ENCODE measurements at places on chromosomes 4 and X. TPM values are rescaled to one million over a fixed set of nuclear protein-coding genes. Genes with fewer than 3 reads are reported as not detected.

Gene XAGE2
- total RNA-seq = not detected

Gene LRIT3
- 0.26 TPM for total RNA-seq

GRCh38 chr4:2194496-2194895 lies 47.4 kb downstream of the HAUS3 start:
- ATAC-seq = no peak

- no peak for ATAC-seq
These were observed 269.6 kb downstream of the DKK2 start for GRCh38 chr4:106766519-106766918.

DNA sequence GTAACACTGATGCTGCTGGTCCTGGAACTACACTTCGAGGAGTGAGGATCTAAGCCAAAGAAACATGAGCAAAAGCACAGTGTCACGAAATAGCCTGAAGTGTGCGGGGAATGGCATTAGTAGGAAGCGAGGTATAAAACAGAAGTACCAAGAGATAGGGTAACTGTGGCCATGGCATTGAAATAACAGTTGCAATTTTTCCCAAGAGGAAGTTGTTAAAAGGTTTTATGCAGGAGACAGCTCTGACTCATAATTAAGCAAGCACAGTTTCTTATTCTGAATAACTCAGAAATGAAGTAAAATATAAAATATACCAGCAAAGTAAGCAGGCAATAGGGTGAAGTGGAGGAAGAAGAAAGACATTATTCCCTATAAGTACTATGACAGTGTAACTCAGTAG lies 90.3 kb upstream of the TMEM150C start:
- no peak for ATAC-seq

Gene TXK
- 28.8 TPM for total RNA-seq

Gene TSPYL2
- total RNA-seq = 134 TPM

GRCh38 chr4:153273751-153274150 lies 69.5 kb downstream of the TRIM2 start:
- no peak for ATAC-seq

DNA sequence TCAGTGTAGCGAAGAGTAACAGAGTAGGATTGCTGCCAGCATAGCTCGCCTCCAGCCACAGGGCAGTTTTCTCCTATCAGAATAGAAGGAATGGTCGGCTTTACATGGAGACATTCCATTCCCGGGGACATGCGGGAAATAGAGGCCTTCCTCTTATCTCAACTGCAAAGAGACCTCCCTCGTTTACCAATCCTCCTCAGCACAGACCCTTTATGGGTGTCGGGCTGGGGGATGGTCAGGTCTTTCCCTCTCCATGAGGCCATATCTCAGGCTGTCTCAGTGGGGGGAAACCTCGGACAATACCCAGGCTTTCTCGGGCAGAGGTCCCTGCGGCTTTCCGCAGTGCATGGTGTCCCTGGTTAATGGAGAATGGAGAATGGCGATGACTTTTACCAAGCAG lies 285.0 kb downstream of the ASMT start:
- no peak for ATAC-seq

Gene FANCB
- total RNA-seq = 12.7 TPM

GRCh38 chr4:86688026-86688425 lies 93.9 kb downstream of the PTPN13 start:
- ATAC-seq = no peak

DNA sequence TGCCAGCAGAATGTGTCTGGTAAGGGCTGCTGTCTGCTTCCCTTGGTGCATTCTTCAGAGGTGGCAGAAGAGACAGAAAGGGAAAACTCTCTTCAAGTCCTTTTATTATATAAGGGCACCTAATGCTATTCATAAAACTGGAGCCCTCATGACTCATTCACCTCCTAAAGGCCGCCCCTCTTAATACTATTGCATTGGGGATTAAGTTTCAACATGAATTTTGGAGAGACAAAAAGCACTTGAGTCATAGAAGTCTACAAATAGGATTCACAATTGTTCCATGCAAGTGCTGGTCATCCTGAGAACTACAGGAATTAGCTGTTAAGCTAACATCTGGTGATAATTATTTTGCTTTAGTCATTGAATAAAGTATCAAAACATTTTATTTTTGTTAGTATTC lies 349.5 kb downstream of the HS3ST1 start:
- no peak for ATAC-seq

Measured in activated T-helper 17 cell treated with anti-CD3 and anti-CD28 coated beads, Interleukin-2, amount 50 U/mL, for 72 hours (primary cell).